T-helper 17 cell (primary cell): ENCODE measurements at places on chromosomes 7 and 10.

- DNase-seq: no peak
These were observed 185.2 kb downstream of the WDR37 start for GRCh38 chr10:1241322-1241890.

DNA sequence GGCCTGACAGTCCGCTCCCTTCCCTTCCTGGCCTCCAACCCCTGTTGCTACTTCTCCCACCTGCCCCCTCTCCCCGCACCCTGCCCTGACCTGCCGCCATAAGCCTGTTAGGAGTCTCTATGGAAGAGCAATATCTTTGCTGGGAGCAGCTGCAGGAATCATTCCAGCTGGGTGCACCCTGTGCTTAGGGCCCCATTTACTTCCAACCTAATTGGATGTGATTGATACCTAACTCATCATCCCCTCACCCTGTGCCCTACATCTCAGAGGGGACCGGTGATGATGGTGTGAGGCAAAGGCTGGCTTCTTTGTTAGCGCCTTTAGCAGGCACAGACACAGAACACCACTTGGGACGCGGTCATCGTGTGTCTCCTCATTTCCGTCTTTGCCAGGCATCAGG lies 80.0 kb upstream of the FAM180A start:
- DNase-seq: no peak

GRCh38 chr7:105896407-105896911 lies 20.1 kb upstream of the ATXN7L1 start:
- no peak for DNase-seq

- DNase-seq: no peak
These were observed 56.4 kb downstream of the HIPK2 start for GRCh38 chr7:139721417-139721816.

- DNase-seq: no peak
These were observed 49.4 kb downstream of the CAV1 start for GRCh38 chr7:116574025-116574822.

DNA sequence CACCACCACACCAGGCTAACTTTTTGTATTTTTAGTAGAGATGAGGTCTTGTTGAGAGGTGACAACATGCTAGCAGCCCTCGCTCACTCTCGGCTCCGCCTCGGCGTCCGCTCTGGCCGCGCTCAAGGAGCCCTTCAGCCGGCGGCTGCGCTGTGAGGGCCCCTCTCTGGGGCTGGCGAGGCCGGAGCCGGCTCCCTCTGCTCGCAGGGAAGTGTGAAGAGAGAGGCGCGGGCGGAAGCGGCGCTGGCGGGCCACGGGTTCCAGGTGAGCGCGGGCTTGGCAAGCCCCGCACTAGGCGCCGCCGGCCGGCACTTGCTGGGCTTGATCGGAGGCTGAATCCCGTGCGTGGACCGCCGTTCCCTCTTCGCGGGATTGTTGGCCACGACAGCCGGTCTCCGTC lies 83.0 kb downstream of the EEPD1 start:
- DNase-seq: no peak

DNA sequence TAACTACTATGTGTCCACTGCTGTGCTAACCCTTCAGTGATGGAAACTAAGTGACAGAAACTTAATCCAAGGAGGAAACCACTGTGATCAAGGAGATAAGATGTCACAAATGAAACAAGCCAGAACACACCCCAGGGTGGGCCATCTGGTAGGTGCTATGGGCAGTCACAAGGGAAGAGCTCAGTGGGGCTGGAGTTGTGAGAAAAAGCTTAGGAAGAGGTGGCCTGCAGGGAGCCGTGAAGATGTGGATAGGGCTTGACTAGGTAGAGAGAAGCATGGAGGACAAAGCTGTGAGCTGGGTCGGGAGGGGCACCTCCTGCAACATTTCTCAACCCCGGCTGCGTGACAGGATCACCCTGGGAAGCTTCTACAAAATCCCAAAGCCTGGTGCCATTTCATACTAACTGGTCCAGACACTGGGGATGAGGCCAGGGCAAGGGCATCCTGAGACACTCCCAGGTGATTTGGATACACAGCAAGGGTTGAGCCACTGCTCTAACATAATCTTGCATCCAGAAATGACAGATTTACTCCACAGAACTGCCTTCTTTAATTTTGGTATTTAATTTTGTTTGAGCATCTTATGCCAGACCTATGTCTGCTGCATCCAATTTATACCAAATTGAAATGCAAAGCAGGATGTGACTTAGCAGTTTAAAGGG lies 69.3 kb downstream of the OSBPL3 start:
- no peak for DNase-seq

- DNase-seq: no peak
These were observed 316.9 kb downstream of the CNTNAP2 start for GRCh38 chr7:146433501-146433900.

DNA sequence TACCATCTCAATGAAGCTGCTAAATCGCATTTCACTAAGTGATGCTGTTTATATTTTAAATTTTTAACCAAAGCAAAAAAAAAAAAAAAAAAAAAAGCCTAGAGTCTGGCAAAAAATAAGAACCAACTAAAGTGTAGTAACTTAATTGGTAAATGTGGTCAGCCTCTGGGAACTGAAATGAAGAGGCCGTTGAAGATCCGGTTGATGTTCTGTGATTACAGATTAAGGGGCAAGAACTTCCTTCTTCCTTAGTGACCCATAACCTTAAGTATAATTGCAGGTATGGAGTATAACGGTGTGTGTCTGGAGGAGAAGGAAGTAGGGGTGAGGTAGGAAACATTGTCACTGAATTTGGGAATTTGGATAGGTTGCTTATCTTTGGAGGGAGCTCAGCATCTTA lies 7.7 kb upstream of the SRGN start:
- no peak for DNase-seq

DNA sequence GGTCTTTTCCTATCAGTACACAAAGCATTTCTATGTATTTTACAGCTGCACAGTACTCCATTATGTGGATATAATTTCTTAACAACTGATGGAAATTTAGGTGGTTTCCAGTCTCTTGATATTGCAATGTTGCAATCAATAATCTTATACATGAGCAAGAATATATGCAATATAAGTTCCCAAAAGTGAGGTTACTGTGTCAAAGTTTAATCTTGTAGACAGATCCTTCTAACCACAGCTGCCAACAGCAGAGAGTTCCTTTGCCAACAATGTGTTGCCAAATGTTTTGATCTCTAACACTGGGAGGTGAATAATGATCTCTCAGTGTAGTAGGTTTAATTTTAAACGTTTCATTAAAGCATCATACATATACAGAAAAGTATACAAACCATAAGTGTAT lies 54.5 kb downstream of the CUL2 start:
- no peak for DNase-seq

- DNase-seq: no peak
These were observed 65.8 kb downstream of the ATXN7L1 start for GRCh38 chr7:105810556-105810955.

DNA sequence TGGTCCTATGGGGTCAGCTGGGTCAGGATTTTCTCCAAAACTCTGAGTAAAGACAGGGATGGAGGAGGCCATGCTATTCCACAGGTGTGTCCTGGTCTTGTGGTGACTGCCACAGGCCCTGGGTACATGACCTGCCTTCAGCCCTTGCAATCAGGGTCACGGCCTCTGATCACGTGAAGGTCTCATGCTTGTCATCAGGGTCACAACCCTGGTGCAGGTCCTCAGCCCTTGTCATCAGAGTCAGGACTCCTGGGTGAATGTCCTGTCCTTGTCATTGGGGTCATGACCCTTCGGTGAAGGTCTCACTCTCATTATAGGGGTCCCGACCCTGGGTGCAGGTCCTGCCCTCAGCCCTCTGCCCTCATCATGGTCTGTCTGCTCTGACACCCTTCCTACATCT lies 21.9 kb upstream of the TBRG4 start:
- no peak for DNase-seq

DNA sequence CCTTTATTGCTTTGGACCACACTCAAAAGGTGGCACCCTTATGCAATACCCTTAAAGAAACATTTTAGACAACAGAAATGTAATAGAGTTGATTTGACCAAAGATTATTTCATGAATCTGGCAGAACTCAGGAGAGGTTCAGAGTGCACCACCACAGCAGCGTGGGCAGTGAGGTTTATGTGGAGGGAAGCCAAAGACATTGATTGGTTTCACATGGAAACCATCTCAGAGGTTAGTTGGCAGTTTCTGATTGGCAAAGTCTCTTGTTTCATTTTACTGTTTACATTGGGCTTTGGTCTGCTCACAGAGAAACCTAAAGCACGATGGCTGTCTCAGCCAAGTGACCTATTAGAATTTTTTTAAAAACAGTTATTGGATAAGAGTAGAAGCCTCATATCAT lies 101.3 kb downstream of the SDHAF3 start:
- no peak for DNase-seq

DNA sequence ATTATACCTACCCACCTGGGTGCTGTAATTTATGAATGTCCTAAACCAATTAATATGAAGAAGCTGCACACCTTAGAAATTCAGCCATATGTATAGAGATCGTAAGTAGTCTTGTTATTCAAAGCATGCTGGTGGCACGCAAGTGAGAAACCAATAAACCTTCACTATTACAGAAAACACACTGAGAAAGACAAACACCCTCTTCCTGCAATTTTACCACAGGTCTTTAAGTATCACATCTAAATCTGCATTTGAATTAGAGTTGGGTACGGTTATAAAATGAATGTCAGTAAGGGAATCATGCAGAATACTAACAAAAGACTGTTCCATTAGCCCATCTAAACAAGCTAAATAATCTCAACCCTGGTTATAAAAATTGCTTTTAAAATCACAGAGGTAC lies 33.8 kb downstream of the CCNJ start:
- no peak for DNase-seq

DNA sequence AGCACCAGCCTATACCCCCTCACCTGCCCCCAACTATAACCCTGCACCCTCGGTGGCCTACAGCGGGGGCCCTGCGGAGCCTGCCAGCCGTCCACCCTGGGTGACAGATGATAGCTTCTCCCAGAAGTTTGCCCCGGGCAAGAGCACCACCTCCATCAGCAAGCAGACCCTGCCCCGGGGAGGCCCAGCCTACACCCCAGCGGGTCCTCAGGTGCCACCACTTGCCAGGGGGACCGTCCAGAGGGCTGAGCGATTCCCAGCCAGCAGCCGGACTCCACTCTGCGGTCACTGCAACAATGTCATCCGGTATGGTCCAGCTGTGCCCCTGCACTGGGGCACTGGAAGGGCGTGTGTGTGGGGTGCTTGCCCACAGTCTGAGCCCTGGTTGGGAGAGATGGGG lies 40.0 kb upstream of the BMPR1A start:
- no peak for DNase-seq

GRCh38 chr10:56596257-56596656 lies 235.2 kb upstream of the ZWINT start:
- DNase-seq: no peak

- no peak for DNase-seq
These were observed 13.0 kb downstream of the MCMBP start for GRCh38 chr10:119859420-119860258.

- no peak for DNase-seq
These were observed 47.0 kb upstream of the ELMO1 start for GRCh38 chr7:37495574-37496184.

DNA sequence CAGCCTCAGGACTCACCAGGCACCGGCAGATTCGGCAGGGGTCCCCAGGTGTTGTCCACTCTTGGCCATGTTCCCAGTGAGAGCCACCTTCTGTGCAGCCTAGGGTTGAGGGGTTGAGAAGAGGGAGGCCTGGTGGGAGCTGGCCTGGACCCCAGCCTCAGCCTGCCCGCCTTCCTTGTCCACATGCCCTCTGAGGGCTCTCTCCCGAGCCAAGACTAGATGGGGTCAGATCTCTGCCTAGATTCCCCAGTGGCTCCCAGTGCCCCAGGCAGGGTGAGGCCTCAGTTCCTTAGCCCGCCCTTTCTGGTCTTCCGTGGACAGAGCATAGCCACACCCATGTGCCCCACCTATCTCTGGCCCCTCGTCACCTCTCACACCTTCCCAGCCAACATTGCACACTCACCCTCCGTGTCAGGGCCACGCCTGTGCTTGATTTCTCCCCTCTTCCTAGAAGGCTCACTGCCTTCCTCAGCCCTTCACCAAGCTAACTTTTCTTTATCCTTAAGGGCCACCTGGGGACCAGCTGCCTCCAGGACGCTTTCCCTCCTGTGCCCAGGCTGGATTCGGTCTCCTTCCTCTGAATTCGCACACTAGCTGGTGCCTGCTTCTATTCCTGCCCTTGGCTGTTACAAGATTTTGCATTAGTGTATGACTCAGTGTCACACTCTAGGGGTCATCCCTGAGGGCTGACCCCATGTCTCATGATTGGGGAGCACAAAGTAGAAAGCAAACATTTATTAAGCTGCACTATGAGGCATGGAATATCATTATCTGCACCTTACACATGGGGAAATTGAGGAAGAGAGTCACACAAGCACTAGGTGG lies 7.5 kb downstream of the KCP start:
- no peak for DNase-seq

- no peak for DNase-seq
These were observed 1.2 kb upstream of the FOXI2 start for GRCh38 chr10:127735723-127736221.

DNA sequence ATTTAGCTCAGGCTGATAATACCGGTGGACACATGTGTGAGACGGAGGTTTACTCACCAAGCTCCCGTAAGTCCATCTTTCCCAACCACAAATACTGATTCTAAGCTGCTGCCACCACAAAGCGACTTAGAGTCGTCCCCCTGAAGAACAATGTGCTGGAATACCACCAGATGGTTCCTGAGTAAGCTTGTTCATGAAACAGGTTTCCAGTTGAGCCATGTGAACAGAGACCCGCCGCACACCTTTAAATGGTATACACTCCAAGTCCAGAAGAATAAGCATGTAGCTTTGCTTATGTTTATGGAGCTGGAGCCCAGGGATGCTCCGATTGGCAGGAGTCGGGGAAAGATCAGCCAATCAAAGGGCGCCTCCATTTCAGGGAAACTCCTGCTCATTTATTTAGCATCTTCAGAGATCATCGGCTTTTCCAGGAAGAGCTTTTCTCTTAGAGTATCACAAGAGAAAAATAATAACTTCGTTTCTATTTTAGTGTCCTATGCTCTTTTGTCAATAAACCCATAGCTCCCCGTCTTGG lies 261.6 kb upstream of the AOAH start:
- DNase-seq: no peak

- DNase-seq: no peak
These were observed 11.2 kb downstream of the CTBP2 start for GRCh38 chr10:125149036-125149679.

- DNase-seq: no peak
These were observed 26.5 kb upstream of the CHST15 start for GRCh38 chr10:124119946-124120345.

DNA sequence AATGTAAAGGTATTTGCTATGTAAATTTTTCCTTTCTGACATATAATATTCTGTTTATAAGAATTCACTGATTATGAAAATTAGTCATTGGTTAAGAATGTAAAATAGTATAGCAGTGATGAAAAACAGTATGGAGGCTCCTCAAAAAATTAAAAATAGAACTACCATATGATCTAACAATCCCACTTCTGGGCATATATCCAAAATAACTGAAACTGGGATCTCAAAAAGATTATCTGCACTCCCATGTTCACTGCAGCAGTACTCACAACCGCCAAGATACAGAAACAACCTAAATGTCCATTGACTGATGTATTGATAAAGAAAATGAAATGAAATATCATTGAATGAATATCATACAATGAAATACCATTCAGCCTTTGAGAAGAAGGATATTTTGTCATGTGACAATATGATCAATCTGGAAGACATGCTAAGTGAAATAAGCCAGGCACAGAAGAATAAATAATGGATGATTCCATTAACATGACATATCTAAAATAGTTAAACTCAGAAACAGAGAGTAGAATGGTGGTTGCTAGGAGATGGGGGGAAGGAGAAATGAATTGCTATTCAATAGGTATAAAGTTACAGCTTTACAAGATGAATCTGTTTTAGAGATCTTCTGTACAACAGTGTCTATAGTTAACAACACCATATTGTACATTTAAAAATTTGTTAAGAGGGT lies 14.0 kb downstream of the C10orf88 start:
- no peak for DNase-seq
